Large intestine (tissue), 12 donors: ENCODE measurements at places on chromosomes 16 and 17. TPM values are rescaled to one million over a fixed set of nuclear protein-coding genes. Genes with fewer than 3 reads are reported as not detected.

GRCh38 chr16:87086156-87086555, 231.0 kb downstream of the C16orf95 start:
- DNase-seq: no peak

DNA sequence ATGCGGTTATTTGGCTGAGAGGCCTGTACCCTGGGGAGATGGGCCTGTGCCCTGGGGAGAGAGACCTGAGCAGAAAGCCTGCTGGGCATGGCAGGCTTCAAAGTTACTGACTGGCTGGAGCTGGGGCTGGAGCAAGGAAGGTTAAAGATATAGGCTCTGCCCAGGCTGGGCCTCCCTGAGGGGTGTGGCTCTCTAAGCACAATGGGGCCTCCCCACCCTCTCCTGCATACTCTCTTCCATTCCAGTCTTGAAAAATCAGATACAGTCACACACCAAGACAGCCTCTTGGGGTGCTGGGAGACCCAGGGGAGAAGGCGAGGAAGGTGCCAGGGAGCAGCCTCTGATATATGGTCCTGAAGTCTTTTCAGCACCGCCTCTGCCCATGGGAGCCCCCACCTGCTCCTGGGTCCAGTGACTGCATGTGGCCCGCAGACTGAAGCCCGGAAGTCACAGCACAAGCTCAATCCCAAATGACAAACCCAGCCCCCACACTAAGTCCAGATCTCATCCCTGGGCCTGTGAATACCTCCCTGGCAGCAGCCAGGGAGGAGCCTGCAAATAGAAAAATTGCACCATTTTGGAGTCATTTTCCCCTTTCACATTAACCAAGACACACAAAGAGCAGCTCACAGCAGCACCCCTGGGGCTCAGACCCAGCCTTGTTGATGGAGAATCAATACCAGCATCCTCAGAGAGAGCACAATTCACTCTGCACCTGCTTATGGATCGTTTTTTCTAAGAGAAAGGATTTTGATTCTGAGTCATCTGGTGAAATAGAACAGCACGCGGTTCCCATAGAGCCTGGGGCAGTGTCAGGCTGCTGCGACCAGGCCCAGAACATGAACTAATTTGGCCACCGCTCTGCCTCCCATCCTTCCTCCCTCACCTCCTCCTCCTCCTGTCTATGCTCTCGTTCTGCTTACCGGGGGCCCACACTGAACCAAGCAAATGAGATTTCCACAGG, 25.6 kb upstream of the CACNG1 start:
- peak; percentile 13 for DNase-seq

- DNase-seq: peak; percentile 59
Observed at GRCh38 chr17:56603486-56604238, 10.2 kb downstream of the NOG start.

- no peak for DNase-seq
Observed at GRCh38 chr17:57782647-57783337, 37.7 kb upstream of the CCDC182 start.

DNA sequence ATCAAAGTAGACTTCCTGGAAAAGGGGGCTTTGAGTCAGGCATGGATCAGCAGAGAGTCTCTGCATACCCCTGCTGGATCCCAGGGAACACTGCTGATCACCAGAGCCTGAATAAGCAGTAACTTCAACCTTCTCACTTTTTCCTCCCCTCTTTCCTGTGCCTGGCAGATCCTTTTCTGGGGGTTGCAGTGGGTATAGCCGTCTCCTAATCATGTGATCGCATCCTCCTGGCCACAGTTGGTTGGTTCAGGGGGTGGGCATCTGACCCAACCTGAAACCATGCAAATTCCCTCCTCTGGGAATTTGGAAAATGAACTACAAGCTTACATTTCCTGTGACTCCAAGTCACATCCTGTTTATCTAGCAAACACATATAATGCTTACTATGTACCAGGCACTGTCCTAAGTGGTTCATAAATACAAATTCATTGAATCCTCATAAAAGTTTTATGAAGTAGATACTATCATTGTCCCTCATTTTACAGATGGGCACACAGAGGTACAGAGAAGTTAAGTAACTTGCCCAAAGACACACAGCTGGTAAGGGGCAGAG, 120.3 kb downstream of the AXIN2 start:
- no peak for DNase-seq

DNA sequence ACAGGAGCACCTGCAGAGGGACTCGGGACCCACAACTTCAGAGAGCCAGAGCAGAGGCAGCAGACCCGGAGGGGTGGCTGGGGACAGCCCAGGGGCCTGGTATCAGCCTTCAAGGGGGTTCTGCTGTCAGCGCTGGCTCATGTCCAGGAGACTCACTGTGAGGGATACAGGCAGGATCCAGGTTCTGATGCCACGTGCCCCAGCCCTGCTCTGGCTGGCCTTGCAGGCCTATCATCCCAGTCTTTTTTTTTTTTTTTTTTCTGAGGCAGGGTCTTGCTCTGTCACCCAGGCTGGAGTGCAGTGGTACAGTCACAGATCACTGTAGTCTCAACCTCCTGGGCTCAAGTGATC, 9.0 kb upstream of the MTSS2 start:
- no peak for DNase-seq

DNA sequence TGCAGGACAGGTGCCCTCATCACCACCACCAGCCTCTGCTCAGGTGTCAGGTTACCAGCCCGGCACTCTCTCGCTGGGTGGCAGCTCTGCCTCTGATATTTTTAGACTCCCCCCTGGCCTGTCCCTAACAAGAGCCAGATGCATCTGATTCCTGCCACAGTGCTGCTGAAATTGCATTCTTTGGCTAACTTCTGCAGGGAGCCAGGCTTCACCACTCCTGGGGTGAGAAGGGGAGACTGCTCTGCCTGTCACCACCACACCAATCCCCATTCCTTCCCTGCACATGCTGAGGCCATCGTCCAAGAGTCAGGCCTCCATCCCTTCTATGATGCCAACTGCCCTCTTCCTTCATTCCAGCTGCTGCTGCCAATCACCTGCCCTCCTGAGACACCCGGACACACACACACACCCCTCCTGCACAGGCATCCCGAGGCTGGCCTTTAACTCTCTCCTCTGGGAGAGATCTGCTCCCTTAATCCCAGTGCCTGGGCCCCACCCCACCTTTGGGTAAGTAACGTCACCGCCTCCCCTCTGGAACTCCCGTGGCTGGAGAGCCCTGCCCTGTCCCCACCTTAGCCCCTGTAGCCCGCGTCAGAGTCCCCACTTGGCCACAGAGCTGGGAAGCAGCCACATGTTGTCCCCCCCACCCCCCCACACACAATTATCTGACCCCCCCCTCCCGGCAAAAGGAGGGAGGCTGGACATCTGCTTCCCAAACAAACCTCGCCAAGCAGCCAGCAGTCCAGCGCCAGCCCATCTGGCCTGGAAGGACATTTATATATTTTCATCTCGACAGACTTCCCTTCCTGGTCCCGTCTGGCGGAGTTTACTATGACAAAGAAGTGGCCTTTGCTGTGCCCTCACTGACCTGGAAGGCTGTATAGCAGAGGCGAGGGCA, 2.8 kb downstream of the EMP2 start:
- DNase-seq: no peak

GRCh38 chr16:70653406-70653805, 7.0 kb downstream of the IL34 start:
- no peak for DNase-seq

GRCh38 chr16:84165746-84166145, 20.6 kb downstream of the DNAAF1 start:
- no peak for DNase-seq

- DNase-seq: no peak
Observed at GRCh38 chr17:77228241-77228752, 87.5 kb downstream of the SEC14L1 start.

GRCh38 chr17:30906101-30906911, at the start of gene TEFM:
TEFM (minus strand) TSS chr17:30906238; CDS start chr17:30906198, 40 bp downstream.
- DNase-seq: peak; percentile 95

DNA sequence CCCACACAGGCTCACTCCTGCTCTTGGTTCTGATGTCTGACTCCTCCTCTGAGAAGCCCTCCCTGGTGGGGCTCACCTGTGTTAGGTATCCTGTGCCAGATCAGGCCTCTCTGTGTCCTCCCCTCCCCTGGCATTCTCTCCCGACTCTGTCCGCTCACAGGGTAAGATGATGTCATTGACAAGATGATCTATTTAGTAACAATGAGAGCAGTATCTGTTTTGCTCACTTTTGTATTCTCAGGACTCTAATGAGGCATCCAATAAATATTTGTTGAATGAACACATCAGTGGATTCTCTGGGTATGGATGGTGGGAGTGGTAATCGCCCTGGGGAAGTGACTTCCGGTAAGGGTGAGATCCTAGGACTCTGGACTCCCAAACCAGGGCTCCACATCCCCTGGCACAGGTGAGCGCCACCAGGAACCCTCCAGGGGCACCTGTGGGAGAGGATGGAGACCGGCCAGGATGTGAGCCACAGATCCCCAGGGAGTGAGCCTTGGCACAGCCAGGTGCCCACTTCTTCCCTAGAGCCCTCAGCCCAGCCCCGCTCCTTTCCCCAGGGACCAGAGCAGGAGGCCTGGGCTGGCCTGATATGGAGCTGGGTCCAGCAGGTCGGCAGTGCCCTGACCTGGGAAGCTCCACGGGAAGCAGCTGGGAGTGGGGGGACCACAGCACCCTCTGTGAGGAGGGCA, 5.4 kb upstream of the HAP1 start:
- no peak for DNase-seq

DNA sequence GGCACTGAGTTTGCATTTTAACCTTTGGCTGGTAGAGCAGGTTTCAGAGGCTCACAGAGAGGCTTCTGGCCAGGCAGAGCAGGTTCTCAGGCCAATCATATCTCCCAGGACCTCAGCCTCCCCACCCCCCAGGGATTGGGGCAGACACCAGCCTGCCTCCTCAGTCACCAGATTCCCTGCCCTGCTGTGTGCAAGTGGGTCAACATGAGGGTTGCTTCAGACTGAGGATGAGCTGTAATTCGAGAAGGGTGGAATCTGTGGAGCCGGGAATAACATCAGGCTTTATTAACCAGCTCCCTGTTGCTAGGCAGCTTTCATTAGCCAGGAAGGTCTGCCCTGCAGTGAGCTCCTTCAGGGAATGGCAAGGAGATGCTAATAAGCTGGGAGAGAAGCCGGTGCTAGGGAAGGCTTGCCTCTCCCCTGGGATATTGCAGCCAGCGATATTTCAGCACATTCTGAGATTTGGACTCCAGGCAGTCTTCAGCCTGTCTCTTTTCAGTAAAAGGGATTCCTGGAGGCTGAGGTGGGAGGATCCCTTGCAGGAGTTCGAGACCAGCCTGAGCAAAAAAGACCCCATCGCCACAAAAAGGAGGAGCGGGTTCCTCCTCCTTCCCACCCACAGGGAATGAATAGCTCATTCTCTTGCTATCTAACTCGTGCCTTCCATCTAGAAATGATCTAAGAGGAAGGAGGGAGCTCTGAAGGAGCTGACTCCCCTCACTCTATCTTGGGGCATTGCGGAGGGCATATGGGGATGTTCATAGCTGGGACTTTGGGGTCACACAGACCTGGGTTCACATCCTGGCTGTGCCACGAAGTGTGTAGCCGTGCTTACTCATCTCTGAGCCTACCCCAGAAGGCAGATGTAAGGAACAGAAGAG, 10.7 kb downstream of the SGSM2 start:
- peak; percentile 69 for DNase-seq

- no peak for DNase-seq
Observed at GRCh38 chr16:88726981-88727380, 20.7 kb downstream of the CTU2 start.

GRCh38 chr17:19654896-19655295, 6.3 kb downstream of the ALDH3A2 start:
- DNase-seq: no peak

GRCh38 chr17:27985736-27986399, 56.6 kb upstream of the NLK start:
- DNase-seq: no peak

GRCh38 chr17:75131278-75132017, at the start of gene NT5C:
NT5C (minus strand) TSS chr17:75131742; CDS start chr17:75131707, 35 bp downstream.
- peak; percentile 93 for DNase-seq

DNA sequence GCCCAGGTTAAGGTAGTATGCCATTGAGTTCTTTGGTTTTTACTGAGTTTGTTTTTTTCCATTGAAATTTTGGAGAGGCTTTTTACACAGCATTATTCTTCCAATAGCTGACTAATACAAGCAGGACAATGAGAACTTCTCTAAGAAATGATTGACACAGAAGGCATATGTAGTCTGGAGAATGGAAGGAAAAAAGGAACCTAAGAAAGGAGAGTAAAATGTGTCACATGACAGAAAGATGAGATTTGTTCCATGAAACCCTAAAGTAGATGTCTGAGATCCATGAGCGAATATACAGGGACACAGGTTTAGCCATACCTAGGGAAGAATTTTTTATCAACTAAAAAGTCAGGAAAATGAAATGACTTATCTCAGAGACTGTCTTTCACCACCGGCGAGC, 80.7 kb downstream of the AKAP1 start:
- no peak for DNase-seq

GRCh38 chr16:71600822-71601221, 23.9 kb upstream of the TAT start:
- no peak for DNase-seq

- DNase-seq: no peak
Observed at GRCh38 chr17:44917456-44917855, 2.2 kb upstream of the GFAP start.

DNA sequence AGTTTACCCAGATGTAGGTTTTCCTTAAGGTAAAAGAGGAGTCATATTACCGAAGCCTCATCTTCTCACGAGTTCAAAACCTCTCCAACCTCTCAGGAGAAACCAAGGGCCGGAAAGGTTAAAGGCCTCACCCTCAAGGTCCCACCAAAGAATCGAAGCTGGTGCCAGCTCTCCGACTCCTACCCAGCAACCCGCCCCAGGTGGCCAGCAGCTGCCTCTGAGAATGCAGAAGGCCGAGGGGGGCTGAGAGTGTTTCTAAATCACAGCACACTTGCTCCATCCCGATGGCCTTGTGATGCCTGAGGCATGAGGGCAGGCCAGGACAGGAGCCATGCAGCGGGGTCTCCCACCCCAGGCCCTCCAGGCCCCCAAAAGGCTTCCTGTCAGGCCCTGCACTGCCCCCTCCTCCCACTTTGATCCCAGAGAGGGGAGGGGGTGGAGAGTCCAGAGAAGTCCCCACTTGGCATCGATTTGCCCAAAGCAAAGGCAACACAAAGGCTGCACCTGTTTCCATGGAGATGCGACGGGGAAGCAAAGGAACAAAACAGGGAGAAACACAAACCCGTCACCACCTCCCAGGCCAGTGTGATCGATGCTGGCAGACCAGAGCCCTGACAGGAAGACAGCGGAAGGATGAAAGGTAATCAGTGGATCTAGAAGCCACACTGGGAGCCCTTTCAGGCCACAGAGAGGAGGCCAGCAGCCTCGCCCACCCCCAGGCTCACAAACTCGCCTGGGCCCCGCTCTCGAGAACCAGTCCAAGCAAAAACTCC, 39.0 kb downstream of the CUEDC1 start:
- DNase-seq: no peak

The GP1BA gene
- 1.5 TPM for polyA plus RNA-seq

The MT1F gene
- polyA plus RNA-seq: 77.0 TPM

The CNGB1 gene
- 7.5 TPM for polyA plus RNA-seq

The PIK3R5 gene
- polyA plus RNA-seq: 3.2 TPM

The ITGAX gene
- 1.9 TPM for polyA plus RNA-seq

The P2RX1 gene
- 97.1 TPM for polyA plus RNA-seq

The KRTAP4-4 gene
- not detected for polyA plus RNA-seq

The DUSP3 gene
- polyA plus RNA-seq: 68.7 TPM

The KRTAP4-5 gene
- polyA plus RNA-seq: not detected

The GPR179 gene
- 1.4 TPM for polyA plus RNA-seq

The SYCE1L gene
- polyA plus RNA-seq: 5.6 TPM

The BCO1 gene
- polyA plus RNA-seq: 1.2 TPM

The OTOP2 gene
- polyA plus RNA-seq: 1.6 TPM

The CFAP52 gene
- polyA plus RNA-seq: 0.45 TPM

The SLC5A10 gene
- polyA plus RNA-seq: 0.30 TPM

The ABI3 gene
- 9.3 TPM for polyA plus RNA-seq

The SPATA22 gene
- not detected for polyA plus RNA-seq
